Smooth muscle cell of the pulmonary artery (primary cell): ENCODE measurements at places on chromosomes 1 and 21. TPM values are rescaled to one million over a fixed set of nuclear protein-coding genes. Genes with fewer than 3 reads are reported as not detected.

C1orf56 gene
- 2.5 and 2.7 TPM in 2 replicates for total RNA-seq

EFNA4 gene
- 4.6 and 6.5 TPM in 2 replicates for total RNA-seq

ZNF683 gene
- not detected in 2 replicates for total RNA-seq

ASCL5 gene
- not detected in 2 replicates for total RNA-seq

DYNLT4 gene
- total RNA-seq = 0.17 TPM in 1 of 2 replicates, not detected in the other

HNRNPR gene
- total RNA-seq = 54.5 and 60.1 TPM in 2 replicates

TMEM82 gene
- not detected in 2 replicates for total RNA-seq
